ENCODE measurements at places on chromosomes 13 and 19.

- DNase-seq: no peak
Observed at GRCh38 chr19:47637550-47637949, 28.6 kb downstream of the BICRA start.

DNA sequence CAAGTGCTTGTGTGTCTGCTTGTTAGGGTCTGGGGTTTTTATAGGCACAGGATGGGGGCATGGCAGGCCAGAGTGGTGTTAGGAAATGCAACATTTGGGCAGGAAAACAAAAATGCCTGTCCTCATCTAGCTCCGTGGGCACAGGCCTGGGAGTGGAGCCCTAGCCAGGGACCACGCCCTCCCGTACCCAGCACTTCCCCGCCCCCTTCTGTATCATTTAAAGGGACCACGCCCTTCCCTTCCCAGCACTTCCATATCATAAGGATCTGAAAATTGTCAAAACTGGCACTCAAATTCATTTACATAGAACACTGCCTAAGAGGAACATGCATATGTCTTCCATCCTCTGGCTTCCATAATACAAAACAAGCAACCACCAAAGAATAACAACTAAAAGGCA is 185.8 kb downstream of the B3GLCT start:
- DNase-seq: no peak

GRCh38 chr13:49395878-49396380 is 47.9 kb downstream of the CAB39L start:
- no peak for DNase-seq

GRCh38 chr13:79987761-79988160 is 353.2 kb downstream of the SPRY2 start:
- DNase-seq: no peak

GRCh38 chr13:102441085-102441484 is 39.2 kb upstream of the FGF14 start:
- no peak for DNase-seq

GRCh38 chr19:17329366-17330261 is 5.0 kb downstream of the ANO8 start:
- DNase-seq: no peak

GRCh38 chr19:3381701-3382372 is 15.5 kb downstream of the NFIC start:
- DNase-seq: no peak

DNA sequence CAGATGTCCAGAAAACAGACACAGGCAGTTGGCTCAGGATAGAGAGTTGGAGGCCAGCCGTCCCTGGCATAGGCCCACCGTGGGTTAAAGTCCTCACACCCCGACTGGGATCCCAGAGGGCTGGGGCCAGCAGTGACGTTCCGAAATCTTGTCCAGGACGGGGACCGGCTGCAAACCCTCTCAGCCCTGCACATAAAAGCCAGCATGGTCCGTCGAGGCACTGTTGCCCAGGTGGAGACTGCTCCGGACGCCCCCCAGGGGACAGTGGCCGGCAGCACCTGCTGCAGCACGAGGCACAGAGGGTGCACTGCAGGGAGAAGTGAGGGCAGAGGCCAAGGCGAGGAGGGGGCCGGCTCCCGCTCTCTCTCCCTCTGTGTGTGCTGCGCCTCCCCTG is 4.3 kb upstream of the IFNL2 start:
- DNase-seq: no peak
